WTC11 (cell line): ENCODE measurements at places on chromosomes 3 and 15. TPM values are rescaled to one million over a fixed set of nuclear protein-coding genes. Genes with fewer than 3 reads are reported as not detected.

DNA sequence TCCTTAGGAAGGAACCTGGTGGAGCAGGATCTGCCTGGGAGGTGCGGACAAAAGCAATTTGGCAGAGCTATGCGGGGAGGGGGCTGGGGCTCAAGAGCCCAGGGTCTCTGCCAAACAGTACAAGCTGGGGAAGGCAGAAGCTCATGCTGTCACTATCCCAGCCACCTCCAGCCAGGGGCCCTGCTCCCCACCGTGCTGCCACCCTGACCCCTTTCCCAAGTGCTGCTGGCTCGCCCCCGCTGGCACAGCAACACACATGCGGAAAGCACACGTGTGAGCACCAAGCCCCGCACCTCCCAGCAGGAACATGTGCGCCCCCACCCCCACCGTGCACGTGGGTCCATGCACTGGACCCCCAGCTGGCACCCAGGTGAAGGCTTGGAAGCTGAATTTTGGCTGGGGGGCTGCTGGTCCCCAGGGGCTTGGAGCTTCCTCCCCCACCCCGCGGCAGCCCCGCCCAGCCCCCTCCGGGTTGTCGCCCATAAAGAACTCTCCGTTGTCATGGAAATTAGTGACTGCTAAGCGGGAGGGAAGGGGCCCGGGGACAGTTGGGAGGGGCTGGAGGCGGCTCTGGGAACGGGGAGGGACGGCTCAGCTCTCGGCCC, 742 bp downstream of the CAMKV start:
- peak; percentile 66 for DNase-seq
- peaks cover 42% of the 10 kb centered on the region for H3K4me1 ChIP-seq

The LCTL gene
- 2.2 to 3.2 TPM (median 3.0 TPM) in 3 replicates for total RNA-seq

- H3K27ac ChIP-seq, result no peak overlapping the region
- H3K36me3 ChIP-seq, result no peaks in the 10 kb centered on the region
- no peak overlapping the region for H3K4me3 ChIP-seq
- H3K27me3 ChIP-seq, result no peaks in the 10 kb centered on the region
- no peak for DNase-seq
These were observed 15.4 kb upstream of the STARD5 start for GRCh38 chr15:81339321-81339720.

- no peaks in the 10 kb centered on the region for H3K36me3 ChIP-seq
- peaks cover 56% of the 10 kb centered on the region for H3K4me1 ChIP-seq
- H3K27ac ChIP-seq, result no peak overlapping the region
- peak; percentile 68 for DNase-seq
- peak overlapping the region; percentile 63 for H3K4me3 ChIP-seq
- H3K27me3 ChIP-seq, result peaks cover 76% of the 10 kb centered on the region
These were observed 556 bp downstream of the ANKRD63 start for GRCh38 chr15:40282147-40282868.

DNA sequence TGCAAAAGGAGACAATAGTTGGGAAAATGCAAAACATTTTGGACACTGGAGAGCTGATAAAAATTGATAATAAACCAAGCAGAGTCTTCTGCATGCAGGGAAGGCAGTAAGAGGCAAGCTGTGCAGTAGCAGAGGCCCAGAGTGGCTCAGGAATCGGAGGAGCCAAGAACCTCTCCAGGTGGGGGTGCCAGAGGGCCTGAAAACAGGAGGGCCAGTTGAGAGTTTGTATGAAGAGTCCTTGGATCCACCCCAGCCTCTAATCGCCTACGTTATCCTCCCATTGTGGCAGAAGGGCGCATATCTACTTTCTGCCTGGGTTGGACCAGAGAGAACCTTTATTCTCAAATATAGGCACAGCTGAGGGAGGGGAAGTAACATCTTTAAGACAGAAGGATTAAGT, 48.9 kb upstream of the RBP1 start:
- H3K4me3 ChIP-seq, result no peak overlapping the region
- peaks cover 10% of the 10 kb centered on the region for H3K4me1 ChIP-seq
- H3K36me3 ChIP-seq, result no peaks in the 10 kb centered on the region

The CNTN4 gene
- not detected in 3 replicates for total RNA-seq

- no peaks in the 10 kb centered on the region for H3K27me3 ChIP-seq
- H3K27ac ChIP-seq, result no peak overlapping the region
- no peak for DNase-seq
These were observed 239.9 kb upstream of the TBC1D5 start for GRCh38 chr3:17982211-17982880.

The A4GNT gene
- total RNA-seq, result not detected in 3 replicates

- H3K4me3 ChIP-seq, result no peak overlapping the region
- H3K27me3 ChIP-seq, result no peaks in the 10 kb centered on the region
- no peaks in the 10 kb centered on the region for H3K36me3 ChIP-seq
- no peak for DNase-seq
These were observed 47.3 kb downstream of the P3H2 start for GRCh38 chr3:190073264-190074008.

GRCh38 chr3:109023167-109023566, 69.5 kb upstream of the GUCA1C start:
- H3K4me3 ChIP-seq, result no peak overlapping the region
- no peaks in the 10 kb centered on the region for H3K4me1 ChIP-seq
- H3K36me3 ChIP-seq, result no peaks in the 10 kb centered on the region

GRCh38 chr15:46089467-46089935, 454.7 kb downstream of the SQOR start:
- H3K27ac ChIP-seq, result no peak overlapping the region
- peaks cover 10% of the 10 kb centered on the region for H3K36me3 ChIP-seq
- no peak for DNase-seq
- H3K4me3 ChIP-seq, result no peak overlapping the region
- no peaks in the 10 kb centered on the region; the same call in 1 of the 2 replicates for H3K27me3 ChIP-seq

DNA sequence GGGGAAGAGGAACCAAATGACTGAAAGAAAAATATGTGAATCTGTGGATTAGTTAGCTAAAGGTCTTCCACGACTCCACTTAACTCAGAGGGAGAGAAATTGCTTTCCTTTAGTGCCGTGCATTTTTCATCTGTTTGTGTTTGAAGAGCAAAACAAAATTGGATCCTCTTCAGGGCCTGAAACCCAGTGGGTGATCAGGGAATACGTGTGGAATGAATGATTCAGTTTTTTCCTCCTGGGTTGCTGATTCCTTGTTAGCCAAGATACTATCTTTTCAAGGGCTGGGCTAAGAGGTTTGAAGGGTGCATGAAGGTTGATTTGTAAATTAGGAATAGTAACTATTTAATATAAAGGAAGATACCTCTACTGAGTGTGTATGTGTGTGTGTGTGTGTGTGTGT, 61.0 kb downstream of the TPRG1 start:
- peaks cover 8% of the 10 kb centered on the region for H3K4me1 ChIP-seq
- no peaks in the 10 kb centered on the region for H3K36me3 ChIP-seq

The RTP1 gene
- 5.1 to 5.9 TPM (median 5.6 TPM) in 3 replicates for total RNA-seq

GRCh38 chr3:149660462-149660861, 2.6 kb upstream of the WWTR1 start:
- no peak overlapping the region for H3K27ac ChIP-seq
- H3K4me1 ChIP-seq, result peaks cover 60% of the 10 kb centered on the region
- no peak for DNase-seq
- no peaks in the 10 kb centered on the region; the same call in 1 of the 2 replicates for H3K27me3 ChIP-seq

- no peak overlapping the region for H3K27ac ChIP-seq
- H3K4me3 ChIP-seq, result no peak overlapping the region
- no peak for DNase-seq
- H3K4me1 ChIP-seq, result peaks cover 7% of the 10 kb centered on the region; the same call in 1 of the 2 replicates
- no peaks in the 10 kb centered on the region for H3K36me3 ChIP-seq
These were observed 83.7 kb downstream of the ARNT2 start for GRCh38 chr15:80487839-80488390.

The USP50 gene
- not detected in 3 replicates for total RNA-seq

- DNase-seq, result no peak
- H3K36me3 ChIP-seq, result no peaks in the 10 kb centered on the region
- H3K4me3 ChIP-seq, result no peak overlapping the region
- H3K27ac ChIP-seq, result no peak overlapping the region
- H3K4me1 ChIP-seq, result no peaks in the 10 kb centered on the region
These were observed 439.0 kb downstream of the NTRK3 start for GRCh38 chr15:87817553-87817952.

The PIF1 gene
- total RNA-seq, result 174 to 249 TPM (median 184 TPM) in 3 replicates

DNA sequence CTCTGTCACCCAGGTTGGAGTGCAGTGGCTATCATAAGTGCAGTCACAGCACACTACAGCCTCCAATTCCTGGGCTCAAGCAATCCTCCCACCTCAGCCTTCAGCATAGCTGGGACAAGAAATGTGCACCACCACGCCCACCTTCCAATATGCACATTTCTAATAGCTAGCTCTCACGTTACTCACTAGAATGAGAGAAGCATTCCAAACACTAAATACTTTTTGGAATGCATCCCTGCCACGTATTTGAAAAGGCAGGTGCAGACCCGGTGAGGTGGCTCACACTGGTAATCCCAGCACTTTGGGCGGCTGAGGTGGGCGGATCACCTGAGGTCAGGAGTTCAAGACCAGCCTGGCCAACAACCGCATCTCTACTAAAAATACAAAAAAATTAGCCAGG, 7.6 kb upstream of the TCF12 start:
- no peak overlapping the region for H3K4me3 ChIP-seq
- peak overlapping the region; percentile 41; the same call in 1 of the 2 replicates for H3K27ac ChIP-seq
- H3K27me3 ChIP-seq, result peaks cover under 1% of the 10 kb centered on the region; the same call in 1 of the 2 replicates
- peaks cover 2% of the 10 kb centered on the region for H3K36me3 ChIP-seq
- peaks cover 22% of the 10 kb centered on the region for H3K4me1 ChIP-seq

The XXYLT1 gene
- 21.4 to 23.4 TPM (median 22.5 TPM) in 3 replicates for total RNA-seq

- H3K4me3 ChIP-seq, result no peak overlapping the region
- H3K27ac ChIP-seq, result no peak overlapping the region
- H3K4me1 ChIP-seq, result peaks cover 61% of the 10 kb centered on the region
- no peaks in the 10 kb centered on the region for H3K36me3 ChIP-seq
- no peaks in the 10 kb centered on the region for H3K27me3 ChIP-seq
- DNase-seq, result no peak
These were observed 162.4 kb upstream of the CGNL1 start for GRCh38 chr15:57213862-57214261.

The TGM4 gene
- total RNA-seq, result not detected in 3 replicates

GRCh38 chr15:54594115-54594514, 602.6 kb downstream of the RSL24D1 start:
- H3K4me1 ChIP-seq, result no peaks in the 10 kb centered on the region
- DNase-seq, result peak; percentile 17
- H3K4me3 ChIP-seq, result no peak overlapping the region
- H3K27ac ChIP-seq, result no peak overlapping the region
- H3K27me3 ChIP-seq, result peaks cover 12% of the 10 kb centered on the region
- peaks cover 6% of the 10 kb centered on the region for H3K36me3 ChIP-seq

The IVD gene
- 82.2 to 96.1 TPM (median 89.3 TPM) in 3 replicates for total RNA-seq

DNA sequence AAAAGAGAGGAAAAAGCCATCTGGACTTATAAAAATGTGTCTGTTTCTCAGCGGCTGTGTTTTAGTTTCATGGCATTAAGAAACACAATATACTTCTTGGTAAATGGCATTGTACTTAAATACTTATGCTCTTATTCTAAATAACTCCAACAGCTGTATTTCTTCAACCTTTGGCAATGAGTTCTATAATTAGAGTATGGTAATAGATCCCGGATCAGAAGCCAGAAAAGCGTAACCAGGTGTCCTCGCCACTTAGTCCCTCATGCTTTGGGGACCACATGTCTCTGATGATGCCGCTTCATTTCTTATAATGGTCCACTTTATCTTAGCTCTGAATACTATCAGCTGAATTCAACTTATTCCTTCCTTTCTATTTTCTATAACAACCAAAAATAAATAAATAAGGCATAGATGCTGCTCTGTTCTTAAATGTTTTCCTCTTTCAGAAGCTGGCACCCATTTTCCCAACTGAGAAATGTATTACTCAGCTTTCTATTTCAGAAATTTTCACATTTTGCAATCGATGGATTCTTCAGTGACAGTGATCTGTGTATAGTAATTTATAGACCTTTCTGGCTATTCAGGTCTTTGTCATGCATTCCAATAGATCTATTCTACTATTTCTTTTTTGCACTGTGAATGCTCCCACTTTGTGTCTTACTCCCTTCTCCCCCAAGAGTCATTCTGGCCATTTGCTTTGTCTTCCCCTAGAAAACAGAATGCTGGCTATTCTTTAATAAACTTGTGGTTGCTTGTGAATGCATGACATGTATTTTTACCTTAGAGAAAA, 87.6 kb upstream of the KBTBD8 start:
- no peak for DNase-seq
- H3K27me3 ChIP-seq, result no peaks in the 10 kb centered on the region; the same call in 1 of the 2 replicates
- H3K36me3 ChIP-seq, result peaks cover 26% of the 10 kb centered on the region

The SCN5A gene
- total RNA-seq, result 10.0 to 13.6 TPM (median 11.8 TPM) in 3 replicates

The CRABP1 gene
- total RNA-seq, result 374 to 444 TPM (median 377 TPM) in 3 replicates

The DNAH12 gene
- total RNA-seq, result 0.02 TPM in 1 of 3 replicates, not detected in the others

The CLDN1 gene
- 4.4 to 5.9 TPM (median 5.7 TPM) in 3 replicates for total RNA-seq

DNA sequence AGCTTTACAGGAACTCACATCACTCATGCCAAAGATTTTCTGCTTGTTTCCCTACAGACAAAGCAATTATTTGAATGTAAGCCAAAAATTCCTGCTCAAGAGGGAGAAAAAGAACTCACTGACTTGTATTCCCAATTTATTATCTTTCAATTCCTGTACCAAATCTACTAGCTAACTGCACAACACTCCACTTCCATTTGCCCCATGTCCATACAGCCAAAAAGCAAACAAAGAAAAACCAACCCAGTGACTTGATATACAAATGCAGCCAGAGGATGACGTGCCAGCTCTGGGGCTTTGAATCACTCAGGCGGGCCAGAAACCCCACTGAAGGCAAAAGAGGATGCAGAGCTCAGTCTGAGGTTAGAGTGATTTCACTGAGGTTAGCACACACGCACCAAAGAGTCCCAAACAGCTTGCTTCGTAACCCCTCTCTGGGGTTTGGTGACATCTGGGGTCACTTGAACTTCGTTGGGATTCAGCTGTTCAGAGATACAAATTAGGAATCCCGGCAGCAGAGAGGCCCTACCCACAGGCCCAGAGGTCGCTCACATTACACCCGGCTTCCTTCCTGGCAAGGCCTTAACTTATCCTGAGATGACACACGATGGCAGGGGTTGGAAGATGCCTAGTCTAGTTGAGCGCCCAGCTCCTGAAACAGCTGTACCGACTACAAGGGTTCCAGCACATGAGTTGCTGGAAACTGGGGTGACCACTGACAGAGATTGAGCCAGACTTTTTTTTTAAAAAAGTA, 1.6 kb downstream of the RFTN1 start:
- no peaks in the 10 kb centered on the region for H3K36me3 ChIP-seq
- peaks cover 61% of the 10 kb centered on the region for H3K27me3 ChIP-seq
- no peak for DNase-seq
- peak overlapping the region; percentile 87 for H3K4me3 ChIP-seq
- H3K4me1 ChIP-seq, result peaks cover 36% of the 10 kb centered on the region

- no peak for DNase-seq
- no peak overlapping the region for H3K27ac ChIP-seq
- no peaks in the 10 kb centered on the region for H3K27me3 ChIP-seq
These were observed 106.8 kb downstream of the BBX start for GRCh38 chr3:107629566-107629965.
